ENCODE measurements at places on chromosomes 7 and 10. TPM values are rescaled to one million over a fixed set of nuclear protein-coding genes. Genes with fewer than 3 reads are reported as not detected.

The SPAG6 gene
- total RNA-seq: 0.57 TPM

GRCh38 chr7:12583176-12583575, 12.7 kb downstream of the SCIN start:
- no peak overlapping the region for H3K27ac ChIP-seq
- no peaks in the 10 kb centered on the region for H3K4me1 ChIP-seq
- no peaks in the 10 kb centered on the region for H3K36me3 ChIP-seq

- no peak overlapping the region for H3K27ac ChIP-seq
- H3K27me3 ChIP-seq: no peaks in the 10 kb centered on the region
- no peak overlapping the region for H3K4me3 ChIP-seq
- H3K36me3 ChIP-seq: no peaks in the 10 kb centered on the region
These were observed 14.5 kb downstream of the PDGFA start for GRCh38 chr7:505171-505570.

- H3K27me3 ChIP-seq: no peaks in the 10 kb centered on the region
- DNase-seq: peak; percentile 44
- H3K4me1 ChIP-seq: no peaks in the 10 kb centered on the region
- H3K27ac ChIP-seq: no peak overlapping the region
These were observed 284.3 kb downstream of the SORCS3 start for GRCh38 chr10:104925232-104925851.

- H3K4me1 ChIP-seq: no peaks in the 10 kb centered on the region
- H3K27ac ChIP-seq: no peak overlapping the region
- no peaks in the 10 kb centered on the region for H3K36me3 ChIP-seq
- H3K4me3 ChIP-seq: no peak overlapping the region
These were observed 30.5 kb downstream of the TACC2 start for GRCh38 chr10:122019414-122019975.

DNA sequence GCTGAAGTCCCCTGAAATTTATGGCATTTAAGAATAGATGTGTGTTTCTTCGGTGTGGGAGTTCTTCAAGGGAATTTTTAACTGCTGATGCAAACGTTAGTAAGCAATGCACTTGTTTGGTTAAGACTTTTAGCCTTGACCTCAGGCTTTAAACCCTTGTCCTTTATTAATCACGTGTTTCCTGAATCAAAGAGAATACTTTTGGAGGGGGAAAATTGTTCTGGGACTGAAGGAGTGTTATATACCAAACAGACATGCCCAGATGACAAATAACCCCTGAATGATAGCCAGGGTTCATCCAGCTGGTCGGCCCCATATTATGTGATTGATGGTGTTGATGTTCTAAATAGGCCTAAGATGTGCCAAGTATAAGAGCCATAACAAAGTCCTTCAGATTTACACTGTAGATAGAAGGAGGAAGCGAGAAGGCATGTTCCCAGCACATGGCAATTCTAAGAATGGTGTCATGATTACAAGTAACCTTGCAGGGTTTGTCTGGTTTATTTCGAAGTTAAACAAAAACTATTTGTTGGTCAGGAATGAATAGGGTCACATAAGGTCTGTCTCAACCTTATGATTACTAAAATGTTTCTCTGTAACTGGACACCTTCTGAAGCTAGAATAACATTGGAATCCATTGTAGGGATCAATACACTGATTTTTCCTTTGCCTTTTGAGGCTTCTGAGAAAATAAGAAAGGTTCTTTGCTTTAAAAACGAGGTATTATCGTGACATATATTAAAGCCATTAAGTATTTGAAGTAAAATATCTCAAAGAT, 124.2 kb upstream of the SEM1 start:
- DNase-seq: no peak
- peaks cover 3% of the 10 kb centered on the region for H3K36me3 ChIP-seq
- no peak overlapping the region for H3K27ac ChIP-seq
- H3K4me1 ChIP-seq: peaks cover 26% of the 10 kb centered on the region
- H3K4me3 ChIP-seq: no peak overlapping the region

- DNase-seq: no peak
- H3K36me3 ChIP-seq: no peaks in the 10 kb centered on the region
- H3K27me3 ChIP-seq: no peaks in the 10 kb centered on the region
- no peak overlapping the region for H3K4me3 ChIP-seq
These were observed 142.1 kb upstream of the PTPRZ1 start for GRCh38 chr7:121730869-121731268.

The OR2A12 gene
- total RNA-seq: not detected

GRCh38 chr7:120554960-120555571, 282.1 kb downstream of the KCND2 start:
- no peak overlapping the region for H3K4me3 ChIP-seq
- DNase-seq: no peak
- H3K4me1 ChIP-seq: no peaks in the 10 kb centered on the region
- no peaks in the 10 kb centered on the region for H3K27me3 ChIP-seq

- H3K4me1 ChIP-seq: peaks cover 21% of the 10 kb centered on the region
- no peak overlapping the region for H3K27ac ChIP-seq
- DNase-seq: peak; percentile 77
- H3K36me3 ChIP-seq: no peaks in the 10 kb centered on the region
These were observed 14.7 kb downstream of the LZTS2 start for GRCh38 chr10:101014230-101014884.

- DNase-seq: no peak
- H3K4me1 ChIP-seq: peaks cover 2% of the 10 kb centered on the region
- no peak overlapping the region for H3K27ac ChIP-seq
- no peak overlapping the region for H3K4me3 ChIP-seq
These were observed 36.1 kb downstream of the LRRN3 start for GRCh38 chr7:111126987-111127386.

- H3K27ac ChIP-seq: no peak overlapping the region
- H3K4me1 ChIP-seq: no peaks in the 10 kb centered on the region
- H3K4me3 ChIP-seq: no peak overlapping the region
- no peak for DNase-seq
These were observed 34.7 kb downstream of the GRID1 start for GRCh38 chr10:86331861-86332260.

- no peaks in the 10 kb centered on the region for H3K36me3 ChIP-seq
- H3K4me1 ChIP-seq: peaks cover 32% of the 10 kb centered on the region
- H3K27ac ChIP-seq: peak overlapping the region; percentile 48
- peaks cover 70% of the 10 kb centered on the region for H3K27me3 ChIP-seq
- DNase-seq: no peak
These were observed 163.0 kb upstream of the PPP1R3A start for GRCh38 chr7:114081606-114082425.
